Stimulated activated naive CD8-positive, alpha-beta T cell treated with anti-CD3 and anti-CD28 coated beads, Interleukin-15, Interleukin-2, amounts not matched to agents 100 U/mL and 50 U/mL, for 24 hours (primary cell): ENCODE measurements at places on chromosomes 5 and 9.

DNA sequence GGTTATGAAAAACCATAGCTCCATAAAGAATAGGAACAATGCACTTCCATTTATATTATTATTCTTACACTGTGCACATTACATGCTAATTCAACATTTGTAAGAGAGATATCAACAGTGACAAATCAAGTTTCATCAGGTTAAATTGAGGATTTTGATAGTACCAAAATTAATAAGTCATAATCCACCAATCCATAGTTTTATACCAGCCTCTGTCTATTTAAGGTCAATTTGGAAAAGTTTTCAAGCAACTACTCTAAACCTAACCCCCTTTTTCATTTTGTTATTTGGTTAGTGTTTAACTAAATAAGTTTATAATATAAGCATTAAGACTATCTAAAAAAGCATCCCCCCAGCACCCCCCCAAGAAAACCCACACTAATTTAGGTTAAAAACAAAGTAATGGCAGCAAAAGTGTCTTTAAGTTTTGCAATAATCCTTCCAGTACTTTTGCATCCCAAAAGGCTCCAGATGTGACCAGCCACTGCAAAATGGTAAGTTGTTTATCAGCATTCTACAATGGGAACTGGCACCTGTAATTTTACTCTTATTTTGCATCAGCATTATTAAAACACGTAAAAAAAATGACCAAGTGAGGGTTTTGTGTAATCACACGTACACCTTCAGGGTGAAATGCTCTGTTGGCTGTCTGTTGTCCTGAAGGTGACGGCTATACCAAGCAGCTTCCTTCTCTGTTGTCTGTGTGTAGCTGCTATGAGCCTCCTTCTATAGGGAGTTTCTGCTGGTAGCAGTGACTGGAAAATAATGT is 36.8 kb upstream of the SSBP2 start:
- DNase-seq, result no peak

GRCh38 chr5:158814521-158814920 is 285.2 kb downstream of the EBF1 start:
- no peak for DNase-seq

DNA sequence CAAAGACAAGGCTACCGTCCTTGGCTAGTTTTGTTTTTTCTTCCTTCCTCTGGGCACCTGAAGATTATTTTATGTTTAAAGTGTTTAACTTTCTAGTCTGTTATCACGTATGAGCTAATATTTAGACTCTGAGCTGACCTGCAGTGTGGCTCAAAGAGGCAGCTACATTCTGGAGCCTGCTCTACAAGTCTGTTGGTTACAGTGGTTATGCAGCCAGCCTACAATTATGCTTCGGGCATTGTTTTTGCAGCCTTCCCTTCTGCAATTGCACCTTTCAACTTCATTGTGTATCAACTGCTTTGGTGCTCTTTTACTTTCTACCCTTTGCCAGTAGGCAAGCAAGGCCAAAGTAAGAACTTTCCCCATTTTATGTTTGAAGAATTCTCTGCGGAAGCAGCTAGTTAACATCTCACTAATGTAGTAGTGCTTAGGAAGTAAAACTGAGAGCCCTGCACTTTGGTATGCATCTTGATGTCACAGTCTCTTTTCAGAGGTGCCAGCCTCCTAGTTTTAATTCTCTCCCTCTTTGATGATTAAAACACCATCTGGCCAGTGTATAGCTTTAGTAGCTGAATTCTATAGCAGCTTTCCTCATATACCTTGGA is 322.1 kb downstream of the FAM170A start:
- DNase-seq, result no peak

DNA sequence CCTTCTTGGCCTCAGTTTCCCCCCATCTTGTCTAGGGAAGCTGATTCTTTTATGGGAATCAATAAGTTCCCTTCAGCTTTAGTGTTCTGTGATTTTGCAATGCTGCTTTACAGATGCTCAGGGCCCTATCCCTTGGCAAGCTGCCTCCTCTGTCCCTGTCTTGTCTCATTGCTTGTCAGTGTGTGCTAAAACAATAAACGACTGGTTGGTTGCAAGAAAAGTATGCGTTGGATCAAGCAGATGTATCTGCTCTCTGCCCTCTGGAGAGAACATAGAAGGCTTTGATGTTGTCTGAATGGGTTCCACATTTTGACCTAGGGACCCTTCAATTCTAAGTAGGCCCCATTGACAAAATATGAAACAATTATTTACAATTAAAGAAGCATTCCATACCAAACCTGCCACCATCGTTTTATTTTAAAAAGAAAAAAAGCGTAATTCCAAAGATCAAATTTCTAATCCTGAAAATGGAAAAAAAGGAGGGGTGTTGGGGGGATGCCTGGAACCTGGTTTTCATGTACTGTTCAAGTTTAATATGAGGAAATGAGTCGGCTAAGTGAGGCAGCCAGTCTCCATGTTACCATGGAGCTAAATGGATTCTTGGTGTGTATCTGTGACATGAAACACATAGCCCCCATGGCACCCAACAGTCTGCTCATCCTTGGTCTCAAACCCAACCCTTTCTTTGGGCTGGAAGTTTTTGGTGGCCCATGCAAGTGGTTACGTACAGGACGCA is 31.2 kb upstream of the TARS1 start:
- DNase-seq, result no peak

DNA sequence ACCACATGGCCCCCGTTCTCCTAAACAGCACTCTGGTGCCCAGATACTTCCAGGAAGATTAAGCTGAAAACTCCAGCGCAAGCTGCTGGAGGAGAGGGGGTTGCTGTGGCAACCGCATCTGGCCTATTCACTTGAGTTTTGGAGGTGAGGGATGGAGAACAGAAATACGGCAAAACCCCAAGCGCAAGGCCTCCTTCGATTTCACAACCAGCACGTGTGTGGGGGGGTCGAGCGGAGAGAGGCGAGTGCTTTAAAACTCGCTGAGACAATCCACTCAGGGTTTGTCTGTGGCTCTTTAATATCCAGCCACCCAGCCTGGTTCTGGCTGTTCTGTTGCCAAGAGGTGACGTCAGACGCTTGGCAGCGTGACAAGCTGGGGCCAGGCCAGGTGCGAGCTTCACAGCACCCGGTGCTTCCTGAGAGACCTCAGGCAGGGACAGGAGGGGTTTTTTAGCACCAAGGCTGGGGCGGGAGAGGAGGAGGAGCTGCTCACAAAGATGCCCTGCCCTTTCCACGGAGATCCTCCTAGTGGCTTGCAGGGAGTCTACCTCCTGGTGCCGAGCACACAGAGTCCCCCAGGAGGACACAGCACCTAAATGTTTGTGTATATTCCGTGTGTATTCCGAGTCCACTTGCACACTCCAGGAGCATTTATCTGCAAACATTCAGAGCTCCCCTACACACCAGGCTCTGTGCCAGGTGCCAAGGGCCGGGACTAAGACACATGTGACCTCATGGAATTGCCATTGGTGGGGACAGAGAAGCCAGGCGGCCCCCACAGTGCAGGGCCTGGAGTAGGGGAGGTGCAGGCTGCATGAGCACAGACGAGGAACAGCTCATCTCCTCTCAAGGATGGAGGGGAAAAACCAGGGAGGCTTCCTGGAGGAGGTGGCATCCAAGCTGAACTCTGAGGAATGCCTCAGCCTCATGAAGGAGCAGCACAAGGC is 194.6 kb downstream of the OLFM1 start:
- DNase-seq, result peak; percentile 6

DNA sequence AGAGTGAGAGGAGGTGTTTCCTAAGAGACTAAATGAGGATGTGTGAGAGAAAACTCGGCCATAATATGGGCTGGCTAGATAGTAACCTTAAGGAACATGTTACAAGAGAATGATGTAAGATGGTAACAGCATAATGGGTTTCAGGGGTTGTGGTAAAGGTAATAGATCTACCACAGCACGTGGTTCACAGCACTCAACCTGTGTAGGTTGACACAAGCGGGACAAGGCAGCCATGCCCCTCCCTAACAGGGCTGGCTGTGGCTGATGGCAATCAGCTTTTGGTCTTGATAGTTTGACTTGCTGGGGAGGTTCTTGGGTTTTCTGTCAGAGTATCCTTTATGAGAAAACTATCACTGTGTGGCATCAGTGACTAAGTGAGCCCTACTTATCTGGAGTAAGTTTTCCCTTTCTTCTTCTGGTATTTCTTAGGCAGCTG is 138.6 kb downstream of the TRIO start:
- no peak for DNase-seq

DNA sequence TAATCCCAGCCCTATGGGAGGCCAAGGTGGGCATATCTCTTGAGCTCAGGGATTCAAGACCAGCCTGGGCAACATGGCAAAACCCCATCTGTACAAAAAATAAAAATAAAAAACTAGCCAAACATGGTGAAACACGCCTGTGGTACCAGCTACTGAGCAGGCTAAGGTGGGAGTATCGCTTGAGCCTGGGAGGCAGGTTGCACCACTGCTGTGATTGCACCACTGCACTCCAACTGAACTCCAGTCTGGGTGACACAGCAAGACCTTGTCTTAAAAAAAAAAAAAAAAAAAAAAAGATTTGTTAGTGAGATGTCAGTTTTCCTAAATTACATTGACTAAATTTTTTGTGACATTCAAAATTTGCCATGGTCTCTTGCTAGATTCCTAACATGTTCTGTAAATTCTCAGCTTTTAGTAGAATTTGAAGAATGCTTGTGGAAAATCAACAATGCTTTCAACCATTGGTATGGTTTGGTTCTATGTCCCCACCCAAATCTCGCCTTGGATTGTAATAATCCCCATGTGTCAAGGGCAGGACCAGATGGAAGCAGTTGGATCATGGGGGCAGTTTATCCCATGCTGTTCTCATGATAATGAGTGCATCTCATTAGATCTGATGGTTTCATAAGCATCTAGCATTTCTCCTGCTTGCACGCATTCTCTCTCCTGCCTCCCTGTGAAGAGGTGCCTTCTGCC is 236.1 kb downstream of the ARRDC3 start:
- no peak for DNase-seq

GRCh38 chr5:78615697-78616096 is 32.9 kb downstream of the LHFPL2 start:
- DNase-seq, result no peak

- no peak for DNase-seq
These were observed 28.1 kb downstream of the SMARCA2 start for GRCh38 chr9:2043243-2043642.

DNA sequence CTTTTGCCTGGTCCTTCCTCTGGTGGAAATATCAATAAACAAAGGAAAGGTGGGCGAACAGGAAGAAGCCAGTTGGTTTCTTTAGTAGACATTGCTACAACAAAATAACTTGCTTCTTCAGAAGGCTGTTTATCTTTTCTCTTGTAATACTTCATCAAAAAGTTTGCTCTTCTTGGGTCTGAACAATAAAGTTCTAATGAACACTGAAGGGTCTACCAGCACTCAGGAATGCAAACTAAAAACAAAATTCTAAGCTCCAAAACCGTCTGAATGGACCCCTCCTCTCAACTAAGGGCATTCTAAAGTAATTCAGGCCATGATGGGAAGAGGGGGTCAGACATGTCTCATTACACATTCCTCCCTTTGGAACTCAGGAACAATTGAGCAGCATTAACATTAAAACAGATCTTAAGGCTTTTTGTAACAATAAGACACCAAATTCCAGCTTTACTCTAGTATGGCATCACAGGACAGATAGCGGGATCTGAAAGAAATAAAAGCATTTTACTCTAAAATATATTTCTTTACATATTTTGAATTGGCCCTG is 2.3 kb downstream of the TBCA start:
- no peak for DNase-seq

DNA sequence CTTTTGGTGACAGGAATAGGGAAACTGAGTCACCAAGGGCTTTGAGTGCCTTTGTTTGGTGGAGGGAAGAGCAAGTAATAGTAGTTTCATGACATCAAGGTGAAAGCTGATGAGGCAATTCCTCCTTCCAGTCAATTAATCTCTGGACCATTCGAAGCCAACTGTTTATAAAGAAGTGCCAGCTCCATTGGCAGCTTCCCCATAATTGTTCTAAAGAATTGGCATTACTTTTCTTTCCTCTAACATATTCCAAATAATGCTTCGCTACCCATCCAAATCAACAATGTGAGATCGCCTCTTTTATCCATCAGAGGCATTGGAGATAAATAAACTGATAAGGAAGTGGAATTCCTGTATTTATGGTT is 132.4 kb downstream of the NPR3 start:
- no peak for DNase-seq

GRCh38 chr9:113616116-113616515 is 152.6 kb downstream of the RGS3 start:
- no peak for DNase-seq

DNA sequence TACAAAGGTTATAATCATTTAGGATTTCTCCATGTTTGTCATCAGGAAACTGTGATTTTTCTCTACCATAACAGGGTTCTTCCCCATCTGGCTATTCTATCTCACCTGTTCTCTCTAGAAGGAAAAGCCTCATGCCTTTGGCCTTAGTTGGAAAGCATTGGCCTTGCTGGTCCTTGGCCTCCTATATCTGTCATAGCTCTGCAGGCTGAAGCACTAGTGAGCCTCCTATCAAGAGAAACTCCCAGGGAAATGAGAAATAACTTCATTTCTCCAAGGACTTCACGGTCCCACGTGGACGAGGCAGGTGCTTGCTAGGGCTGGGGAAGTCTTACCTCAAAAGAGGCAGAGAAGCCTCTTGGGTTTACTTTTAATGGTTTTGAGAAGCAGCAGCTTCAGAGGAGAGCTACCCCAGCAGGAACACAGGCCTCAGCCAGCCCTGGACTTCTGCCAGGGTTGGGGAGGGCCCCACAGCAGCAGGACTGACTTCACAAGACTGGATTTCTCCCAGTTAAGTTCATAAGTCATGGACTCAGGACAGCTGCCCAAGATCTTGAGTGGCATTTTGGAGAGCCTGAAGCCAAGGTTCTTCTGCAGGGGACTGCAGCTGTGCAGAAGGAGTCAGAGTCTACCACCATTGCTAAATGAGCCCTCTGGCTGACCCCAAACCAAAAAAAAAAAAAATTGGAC is 15.8 kb upstream of the PSAT1 start:
- DNase-seq, result no peak

DNA sequence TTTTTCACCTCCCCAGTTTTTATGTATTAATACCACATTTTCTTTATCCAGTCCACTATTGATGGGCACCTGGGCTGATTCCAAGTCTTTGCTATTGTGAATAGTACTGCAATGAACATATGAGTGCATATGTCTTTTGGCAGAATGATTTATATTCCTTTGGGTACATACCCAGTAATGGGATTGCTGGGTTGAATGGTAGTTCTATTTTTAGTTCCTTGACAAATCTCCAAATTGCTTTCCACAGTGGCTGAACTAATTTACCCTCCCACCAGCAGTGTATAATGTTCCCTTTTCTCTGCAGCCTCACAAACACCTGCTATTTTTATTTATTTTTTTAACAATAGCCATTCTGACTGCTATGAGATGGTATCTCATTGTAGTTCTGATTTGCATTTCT is 340.2 kb downstream of the ADAMTS6 start:
- no peak for DNase-seq

GRCh38 chr5:123094919-123095797 is 6.1 kb downstream of the PRDM6 start:
- no peak for DNase-seq

GRCh38 chr9:101629636-101630035 is 34.9 kb upstream of the PPP3R2 start:
- DNase-seq, result no peak

DNA sequence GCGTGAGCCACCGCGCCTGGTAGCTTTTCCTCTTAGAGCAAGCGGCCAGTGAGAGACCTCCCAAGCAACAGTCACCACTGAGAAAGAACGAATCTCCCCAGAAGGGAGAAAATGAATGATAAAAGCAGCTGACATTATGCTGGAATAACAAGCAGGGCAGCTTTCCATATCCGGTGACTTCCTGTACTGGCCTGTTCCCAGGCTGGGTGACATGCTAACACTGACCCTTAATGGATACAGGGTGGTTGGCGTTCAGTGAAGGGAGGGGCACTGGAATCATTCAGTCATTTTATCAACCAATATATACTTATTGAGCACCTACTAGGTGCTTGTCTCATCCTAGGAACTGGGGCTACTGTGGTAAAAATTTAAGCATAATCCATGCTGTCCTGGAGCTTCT is 357.3 kb upstream of the PANK3 start:
- no peak for DNase-seq
